ENCODE measurements at places on chromosomes 3 and 15.

DNA sequence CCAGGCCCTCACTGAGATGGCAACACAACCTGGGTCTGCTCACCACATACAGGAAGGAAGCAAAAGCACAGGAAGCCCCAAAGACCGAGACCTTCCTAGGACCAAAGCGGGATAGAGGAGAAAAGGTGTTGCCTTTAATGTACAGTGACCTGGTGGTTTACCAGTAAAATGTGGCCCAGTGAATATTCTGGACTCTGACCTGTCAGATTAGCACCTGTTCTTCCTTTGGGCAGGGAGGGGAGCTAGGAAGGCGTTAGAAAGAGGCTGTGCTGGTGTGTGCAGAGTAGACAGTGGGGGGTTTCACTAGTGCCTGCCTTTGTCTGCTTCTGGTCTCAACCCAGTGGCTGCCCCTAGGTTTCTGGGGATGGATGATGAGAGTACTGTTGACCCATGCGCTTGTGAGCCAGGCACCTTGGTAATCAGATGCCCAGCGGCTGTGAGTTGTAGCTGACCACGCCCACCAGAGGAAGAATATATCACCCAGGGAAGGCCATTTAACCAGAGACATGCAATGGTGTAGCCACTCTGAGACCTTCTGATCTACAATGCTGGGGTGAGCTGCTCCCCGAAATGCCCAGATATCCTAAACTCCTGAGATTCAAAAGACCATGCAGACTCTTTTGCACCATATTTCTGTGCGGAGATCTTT, 90.1 kb upstream of the NEO1 start:
- DNase-seq, result no peak

DNA sequence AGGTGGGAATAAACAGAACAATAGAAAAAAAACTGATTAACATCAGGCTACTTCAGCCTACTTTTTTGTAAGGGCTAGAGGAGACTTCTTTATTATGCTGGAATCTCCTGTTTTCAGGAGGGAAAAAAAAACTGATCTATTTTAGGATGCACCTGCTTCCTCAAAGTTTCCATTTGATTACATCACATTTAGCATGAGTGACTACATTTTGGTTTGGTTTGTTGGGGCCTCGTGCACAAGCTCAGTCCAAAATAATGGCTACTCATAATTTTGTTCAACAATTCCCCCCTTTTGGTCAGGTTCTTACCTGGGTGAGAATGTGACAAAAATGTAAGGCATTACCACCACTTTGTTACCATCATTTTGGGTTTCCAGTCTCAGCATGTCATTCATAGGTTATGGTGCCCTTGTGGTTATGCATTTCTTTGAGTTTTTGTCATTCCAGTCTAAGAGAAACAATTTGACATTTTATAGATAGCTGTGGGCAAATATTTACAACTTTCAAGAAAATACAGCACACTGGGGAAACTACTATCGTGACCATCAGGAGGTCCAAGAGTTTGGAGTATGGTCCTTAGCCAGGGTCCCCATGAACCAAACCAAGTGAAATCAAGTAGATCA, 93.6 kb upstream of the ATP11B start:
- no peak for DNase-seq

DNA sequence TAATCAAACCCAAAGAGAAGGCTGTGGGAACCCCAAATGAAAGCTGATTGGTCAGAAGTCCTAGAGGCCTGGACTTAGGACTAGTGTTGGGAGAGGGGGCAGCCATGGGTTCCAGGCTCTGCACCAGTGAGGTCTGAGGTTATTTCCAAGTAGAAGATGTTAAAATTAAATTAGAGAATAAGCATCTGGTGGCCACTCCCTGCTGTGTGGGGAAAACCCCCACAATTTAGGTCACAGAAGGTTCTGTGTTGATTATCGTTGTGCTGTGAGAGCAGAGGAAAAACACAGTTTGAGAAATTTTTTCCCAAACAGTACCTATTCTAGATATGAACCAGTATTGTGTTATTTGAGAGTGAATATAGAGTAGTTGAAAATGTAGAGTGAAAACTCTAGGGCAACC, 53.9 kb upstream of the NSMCE3 start:
- DNase-seq, result no peak

GRCh38 chr3:179194931-179195330, 46.8 kb downstream of the PIK3CA start:
- no peak for DNase-seq

GRCh38 chr3:189404797-189405484, 226.2 kb upstream of the TP63 start:
- no peak for DNase-seq

DNA sequence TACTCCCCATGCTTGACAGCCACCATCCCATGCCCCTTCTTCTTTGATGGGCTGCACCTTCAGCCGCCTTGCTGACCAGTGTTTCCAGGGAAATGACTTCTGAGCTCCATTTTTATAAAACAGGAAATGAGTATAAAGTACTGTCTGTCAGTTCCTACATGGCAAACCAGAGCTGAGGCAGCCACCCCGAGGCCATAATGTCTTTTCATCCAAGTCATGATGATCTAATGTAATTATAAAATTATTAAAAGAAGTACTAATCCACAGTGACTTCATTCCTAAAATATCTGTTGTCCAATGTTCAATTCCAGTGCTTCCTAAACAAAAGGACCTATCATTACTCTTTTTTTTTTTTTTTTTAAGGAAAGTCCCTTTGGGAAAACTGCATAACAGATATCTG, 75.2 kb upstream of the HERC1 start:
- DNase-seq, result no peak

GRCh38 chr3:157588386-157589060, 85.3 kb upstream of the VEPH1 start:
- DNase-seq, result no peak

DNA sequence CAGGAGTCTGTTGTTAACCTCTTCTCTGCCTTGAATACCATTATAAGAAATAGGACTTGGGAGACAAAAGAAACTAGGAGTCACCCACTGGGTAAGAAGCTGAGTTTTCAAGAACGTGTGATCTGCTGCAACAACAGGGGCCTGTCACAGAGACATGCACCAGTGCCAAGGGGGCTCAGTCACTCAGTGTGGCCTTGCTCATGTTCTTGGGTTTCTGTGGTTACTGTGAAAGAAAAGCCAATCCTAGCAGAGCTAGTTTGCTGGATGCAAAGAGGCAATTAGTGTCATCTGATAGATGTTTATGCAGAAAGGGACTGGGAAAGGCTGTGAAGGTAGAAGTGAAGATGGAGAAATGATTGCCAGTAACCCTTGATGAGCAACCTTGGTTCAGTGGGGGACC, 126.3 kb downstream of the IQCH start:
- no peak for DNase-seq

- DNase-seq, result no peak
Observed at GRCh38 chr3:41234823-41235721, 35.8 kb downstream of the CTNNB1 start.

GRCh38 chr3:29465836-29466235, 185.0 kb downstream of the RBMS3 start:
- DNase-seq, result no peak

GRCh38 chr3:4588466-4588865, 95.3 kb downstream of the ITPR1 start:
- DNase-seq, result no peak

DNA sequence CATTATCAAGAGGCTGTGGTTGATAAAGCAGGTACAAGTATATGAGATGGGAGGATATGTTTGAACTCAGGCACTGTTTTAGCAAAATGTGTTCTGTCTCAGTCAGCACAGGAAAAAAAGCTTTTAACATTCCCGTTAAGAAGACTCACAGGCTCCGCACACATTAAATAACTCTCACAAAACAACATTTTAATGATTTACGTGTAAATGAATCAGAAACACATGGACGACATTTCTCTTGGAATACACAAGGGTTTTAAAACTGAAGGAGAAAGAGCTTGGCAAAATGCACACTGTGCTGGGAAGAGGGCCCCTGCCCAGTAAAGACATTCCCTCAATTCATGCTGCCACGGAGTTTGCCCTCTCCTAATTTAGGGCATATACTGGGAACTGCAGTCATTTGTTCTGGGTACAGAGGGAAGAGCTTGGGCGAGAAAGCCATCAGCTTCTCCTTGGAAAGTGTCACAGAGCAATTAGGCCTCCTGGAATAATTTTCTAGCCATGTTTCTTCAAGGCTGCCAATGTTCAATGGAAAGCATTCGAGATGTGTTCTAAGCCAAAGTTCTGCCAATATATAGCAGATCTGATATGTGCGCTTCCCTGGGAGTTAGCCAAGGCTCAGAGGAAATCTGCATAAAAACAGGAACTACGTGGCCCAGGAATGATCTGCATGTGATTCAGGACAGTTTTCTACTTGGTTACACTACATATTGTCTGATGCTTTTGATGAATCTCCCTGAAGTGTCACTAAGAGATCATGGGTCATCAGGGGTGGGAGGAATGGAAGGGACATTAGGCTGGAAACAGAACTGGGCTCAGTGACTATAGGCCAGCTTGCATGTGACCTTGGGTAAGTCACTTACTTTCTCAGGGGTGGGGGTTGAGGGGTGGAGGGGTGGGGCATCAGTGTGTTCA, 2.2 kb upstream of the MASP1 start:
- DNase-seq, result no peak

DNA sequence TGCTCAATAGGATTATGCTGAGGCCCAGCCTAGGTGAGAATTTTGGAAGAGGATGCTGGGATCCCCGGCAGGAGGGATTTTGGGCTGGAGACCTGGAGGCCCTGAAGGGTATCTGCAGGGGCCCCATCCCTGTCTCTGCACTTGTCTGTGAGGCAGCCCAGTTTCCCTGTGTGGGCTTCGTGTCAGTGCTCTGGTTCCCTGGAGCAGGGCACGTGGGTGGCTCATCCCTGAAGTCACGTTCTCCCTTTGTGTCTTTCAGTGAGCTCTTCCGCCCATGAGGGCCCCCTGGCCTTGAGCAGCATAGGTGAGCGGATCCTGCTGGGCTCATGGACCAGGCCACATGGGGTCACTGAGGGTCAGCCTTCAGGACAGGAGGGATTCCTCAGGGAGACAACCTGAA, 217.9 kb downstream of the SNRPN start:
- no peak for DNase-seq

GRCh38 chr3:125602752-125603649, 7.7 kb upstream of the OSBPL11 start:
- no peak for DNase-seq

- no peak for DNase-seq
Observed at GRCh38 chr15:92595506-92596381, 59.8 kb downstream of the FAM174B start.

DNA sequence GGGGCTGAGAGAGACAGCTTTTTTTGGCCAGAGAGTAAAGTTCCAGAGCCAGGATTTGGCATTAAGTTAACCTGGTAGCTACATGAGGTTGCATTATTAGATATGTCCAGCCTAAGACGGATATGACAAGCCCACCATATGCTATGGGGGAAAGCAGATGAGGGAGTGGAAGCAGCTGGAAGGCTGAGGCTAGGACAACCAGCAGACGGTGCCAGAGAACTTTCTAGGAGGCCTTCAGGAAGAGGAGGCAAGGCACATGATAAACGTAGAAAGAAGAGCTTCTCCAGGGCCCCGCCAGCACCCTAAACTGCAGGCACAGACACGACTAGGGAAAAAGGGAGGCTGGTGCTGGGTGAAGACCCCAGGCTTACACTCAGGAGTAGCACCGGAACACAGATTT, 87.0 kb downstream of the CTNNB1 start:
- no peak for DNase-seq
